ENCODE measurements at places on chromosomes 3 and 15. TPM values are rescaled to one million over a fixed set of nuclear protein-coding genes. Genes with fewer than 3 reads are reported as not detected.

RFX7 gene
- 37.5 TPM for total RNA-seq

CLDN16 gene
- not detected for total RNA-seq

TUSC7 gene
- total RNA-seq = not detected

GREM1 gene
- total RNA-seq = not detected

GOLGA6L7 gene
- total RNA-seq = not detected

TIGIT gene
- total RNA-seq = 36.6 TPM

RBP2 gene
- not detected for total RNA-seq

TPRG1 gene
- 52.5 TPM for total RNA-seq

CCDC54 gene
- total RNA-seq = not detected
